Hypothalamus (tissue), 51 donors: ENCODE measurements at places on chromosomes 3 and 15.

- no peak for DNase-seq
Measured at GRCh38 chr15:80550219-80550907, 144.7 kb upstream of the ABHD17C start.

GRCh38 chr3:17456046-17456445 lies 286.4 kb downstream of the TBC1D5 start:
- no peak for DNase-seq

DNA sequence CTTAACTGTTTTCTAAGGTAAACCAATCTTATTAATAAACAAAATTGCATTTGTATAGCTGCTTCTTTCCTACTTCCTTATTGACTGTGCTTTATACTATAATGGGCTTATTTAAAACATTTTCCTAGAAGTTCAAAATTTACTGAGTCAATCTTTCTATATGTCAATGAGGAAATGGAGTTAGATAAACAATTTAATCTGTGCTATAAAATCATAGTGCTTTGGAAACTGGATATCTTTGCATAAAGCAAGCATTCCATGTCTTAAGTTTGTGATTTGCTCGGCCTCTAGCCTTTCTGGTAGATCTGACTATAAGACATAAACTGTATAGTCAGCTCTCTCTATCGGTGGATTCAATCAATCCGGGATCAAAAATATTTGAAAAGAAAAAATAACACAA lies 99.6 kb downstream of the NEDD4 start:
- DNase-seq: no peak

- DNase-seq: no peak
Measured at GRCh38 chr3:55373423-55373822, 113.7 kb downstream of the WNT5A start.

- DNase-seq: no peak
Measured at GRCh38 chr3:126514161-126514560, 3.4 kb downstream of the UROC1 start.

DNA sequence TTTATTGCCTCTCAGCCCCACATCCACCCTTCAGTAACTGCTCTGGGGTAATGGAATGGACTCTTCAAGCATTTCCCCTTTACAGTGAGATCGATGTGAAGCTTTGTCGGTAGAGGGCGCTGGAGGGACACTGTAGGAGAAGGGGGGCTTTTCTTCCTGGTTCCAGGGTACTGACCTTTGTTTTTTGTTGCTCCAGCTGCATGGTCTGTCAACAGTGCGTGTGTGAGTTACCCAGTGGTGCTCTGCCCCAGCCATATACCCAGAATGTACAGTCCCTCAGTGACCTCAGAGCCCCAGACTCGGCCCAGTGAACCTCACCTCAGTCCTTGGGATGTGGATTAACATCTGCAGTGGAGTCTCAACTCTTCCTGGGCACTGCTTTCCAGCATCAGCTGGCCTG lies 180.3 kb upstream of the TSC22D2 start:
- DNase-seq: peak; percentile 18

- DNase-seq: no peak
Measured at GRCh38 chr15:96020797-96021196, 309.7 kb upstream of the NR2F2 start.

DNA sequence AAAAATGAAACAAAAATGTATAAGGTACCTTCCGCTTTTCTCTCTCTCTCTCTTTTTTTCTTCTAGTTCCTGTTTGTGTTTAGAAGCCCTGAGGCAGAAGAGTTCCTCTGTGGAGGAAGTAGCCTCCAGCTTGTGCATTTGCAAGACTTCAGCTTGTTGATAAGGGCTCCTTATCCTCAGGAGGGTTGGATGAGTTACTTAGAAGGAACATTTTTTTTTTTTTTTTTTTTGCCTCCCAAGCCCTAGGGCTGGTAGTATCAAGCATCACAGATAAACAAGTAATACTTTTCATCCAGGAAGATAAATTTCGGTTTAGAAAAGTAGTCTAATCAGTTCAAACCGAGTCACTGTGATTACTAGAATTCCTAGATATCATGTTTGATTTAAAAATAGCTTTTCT lies 91.0 kb upstream of the CBLB start:
- DNase-seq: no peak

GRCh38 chr15:68022061-68022460 lies 32.1 kb upstream of the PIAS1 start:
- no peak for DNase-seq

DNA sequence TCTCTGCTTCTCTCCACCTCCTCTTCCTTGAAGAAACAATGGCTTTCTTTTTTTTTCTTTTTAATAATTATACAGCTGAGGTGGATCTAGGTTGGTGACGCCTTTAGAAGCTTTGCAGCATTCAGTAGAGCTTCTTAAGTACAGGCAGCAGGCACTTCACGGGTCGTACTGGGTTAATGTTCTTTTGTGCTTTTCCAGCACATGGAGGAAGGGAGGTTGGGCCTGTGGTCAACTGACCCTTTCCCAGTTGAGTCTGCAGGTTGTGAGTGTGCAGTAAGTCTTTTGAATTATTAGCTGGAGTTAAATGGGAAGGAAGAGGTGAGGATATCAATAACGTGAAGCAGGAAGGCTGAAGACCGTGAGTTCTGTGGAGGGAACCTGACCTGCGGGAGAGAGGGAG lies 7.0 kb downstream of the TRAK1 start:
- DNase-seq: no peak

GRCh38 chr3:45541326-45542321 lies 52.9 kb upstream of the LIMD1 start:
- peak; percentile 46 for DNase-seq

- no peak for DNase-seq
Measured at GRCh38 chr3:83011481-83011880, 1250.0 kb upstream of the GBE1 start.

GRCh38 chr15:94119298-94119811 lies 112.0 kb upstream of the MCTP2 start:
- peak; percentile 6 for DNase-seq
